ENCODE measurements at places on chromosomes 2 and 18.

GRCh38 chr18:23135550-23136325, 453 bp downstream of the CABLES1 start:
- DNase-seq: no peak

GRCh38 chr18:62989195-62989594, 273.9 kb downstream of the PHLPP1 start:
- no peak for DNase-seq

DNA sequence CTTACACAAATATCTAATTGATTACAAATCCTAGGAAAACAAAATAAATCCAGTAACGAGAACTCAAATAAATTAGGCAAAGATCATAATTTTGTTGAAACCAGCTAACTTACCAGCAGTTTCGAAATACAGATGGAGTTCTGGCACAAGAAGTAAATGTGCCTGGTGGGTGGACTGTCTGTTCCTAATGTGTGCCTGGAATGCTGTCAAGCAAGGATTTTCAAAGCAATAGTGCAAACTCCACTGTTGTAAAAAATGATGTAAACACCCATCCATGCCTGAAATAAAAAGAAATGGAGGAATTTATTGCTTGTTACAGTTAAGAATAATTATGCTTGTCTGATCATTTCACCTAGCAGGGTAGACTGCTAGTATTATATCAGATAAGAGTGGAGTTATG, 423.9 kb upstream of the MAP2 start:
- DNase-seq: no peak

DNA sequence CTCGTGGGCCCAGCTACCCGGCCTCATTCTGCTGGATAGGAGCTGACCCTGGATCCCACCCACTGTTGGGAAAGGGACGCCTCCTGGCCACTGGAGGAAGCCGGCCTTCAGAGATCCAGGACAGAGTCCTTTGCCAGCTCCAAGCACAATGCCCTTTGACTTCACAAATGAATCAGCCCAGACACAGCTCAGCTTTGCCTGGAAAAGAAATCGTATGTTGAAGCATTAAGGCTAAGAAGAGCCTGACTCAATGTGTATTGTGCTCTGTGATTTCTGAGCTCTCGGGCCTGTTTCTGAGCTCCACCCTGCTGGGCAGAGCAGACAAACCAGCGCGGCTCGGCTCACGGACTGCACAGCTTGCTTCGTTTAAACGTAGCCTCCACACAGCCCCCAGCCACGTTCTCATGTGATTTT, 162.9 kb upstream of the APCDD1 start:
- DNase-seq: no peak

DNA sequence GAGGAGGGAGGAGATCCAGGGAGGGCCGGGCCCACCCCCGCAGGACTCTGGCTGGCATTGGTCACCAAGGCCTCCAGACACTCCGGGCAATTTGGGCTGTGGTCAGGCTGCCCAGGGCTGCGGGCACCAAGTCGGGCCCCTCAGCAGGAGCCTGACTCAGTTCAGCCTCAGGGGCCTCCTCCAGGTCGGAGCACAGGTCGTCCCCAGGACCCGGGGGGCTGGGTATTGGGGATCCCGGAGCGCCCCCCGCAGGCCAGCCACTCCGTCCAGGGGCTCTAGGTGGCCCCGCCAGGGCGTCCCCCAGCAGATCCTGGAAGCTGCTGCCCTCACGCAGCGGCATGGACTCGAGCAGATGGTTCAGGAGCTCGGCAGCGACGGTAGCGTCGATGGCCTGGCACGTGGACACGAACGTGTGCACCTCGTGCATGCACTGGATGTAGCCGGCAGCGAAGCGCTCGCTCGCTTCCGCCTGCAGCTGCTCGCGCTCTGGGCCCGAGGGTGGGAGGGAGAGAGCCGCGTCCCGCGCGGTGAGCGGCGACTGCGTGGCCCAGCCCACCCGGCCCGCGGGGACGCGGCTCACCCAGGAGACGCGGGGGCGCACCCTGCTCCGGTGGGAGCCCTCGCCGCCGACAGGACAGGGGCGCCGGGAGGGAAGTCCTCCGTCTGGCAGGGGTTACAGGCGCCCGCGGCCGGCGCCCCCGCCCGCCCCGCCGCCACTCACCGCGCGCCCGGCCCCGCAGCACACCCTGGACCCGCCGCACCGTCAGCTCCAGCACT, 884 bp downstream of the HES6 start:
- DNase-seq: no peak

DNA sequence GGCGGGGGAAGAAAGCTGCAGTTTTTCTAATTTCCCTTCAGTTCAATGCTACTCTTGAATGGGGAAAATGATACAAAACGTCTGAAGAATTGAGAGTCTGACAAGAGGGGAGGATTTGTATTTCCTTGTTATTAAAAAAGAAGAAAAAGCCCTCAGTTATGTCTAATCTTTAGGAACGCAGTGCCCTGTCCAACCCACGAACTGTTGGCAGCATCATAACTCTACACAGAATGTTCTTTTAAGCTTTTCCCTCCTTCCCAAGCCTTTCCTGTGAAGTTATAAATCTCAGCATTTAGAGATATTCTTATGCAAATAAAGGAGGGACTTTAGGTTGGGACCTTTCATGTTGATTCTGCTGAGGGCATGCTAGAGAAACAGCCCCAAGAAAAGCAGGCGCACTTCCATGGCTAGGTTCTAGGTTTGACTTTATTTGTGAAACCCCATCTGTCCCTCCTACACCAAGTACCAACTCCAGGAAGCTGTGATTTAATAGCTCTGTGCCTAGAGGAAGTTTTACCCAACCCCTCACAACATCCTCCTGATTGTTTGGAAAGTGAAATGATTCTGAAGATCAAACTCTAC, 288.6 kb downstream of the SETBP1 start:
- DNase-seq: no peak

GRCh38 chr2:235095569-235095968, 143.8 kb downstream of the SH3BP4 start:
- DNase-seq: no peak

DNA sequence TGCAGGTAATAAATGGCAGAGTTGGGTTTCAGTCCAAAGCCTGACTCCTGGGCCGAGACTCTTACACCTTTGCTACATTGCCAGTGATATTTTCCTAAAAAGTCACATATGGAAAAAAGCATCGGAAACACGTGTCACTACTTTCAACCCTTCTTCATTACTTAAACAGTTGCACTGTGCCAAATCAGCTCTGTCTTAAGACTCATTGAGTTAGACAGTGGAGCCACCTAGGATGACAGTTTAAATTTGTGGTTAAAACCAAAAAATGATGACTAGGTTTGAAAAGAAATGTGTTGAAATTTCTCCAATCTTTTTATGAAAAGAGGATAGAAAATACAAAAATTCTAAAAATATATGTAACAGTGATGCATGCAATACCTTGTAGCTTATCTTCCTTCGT, 97.5 kb downstream of the TMEM247 start:
- DNase-seq: no peak

DNA sequence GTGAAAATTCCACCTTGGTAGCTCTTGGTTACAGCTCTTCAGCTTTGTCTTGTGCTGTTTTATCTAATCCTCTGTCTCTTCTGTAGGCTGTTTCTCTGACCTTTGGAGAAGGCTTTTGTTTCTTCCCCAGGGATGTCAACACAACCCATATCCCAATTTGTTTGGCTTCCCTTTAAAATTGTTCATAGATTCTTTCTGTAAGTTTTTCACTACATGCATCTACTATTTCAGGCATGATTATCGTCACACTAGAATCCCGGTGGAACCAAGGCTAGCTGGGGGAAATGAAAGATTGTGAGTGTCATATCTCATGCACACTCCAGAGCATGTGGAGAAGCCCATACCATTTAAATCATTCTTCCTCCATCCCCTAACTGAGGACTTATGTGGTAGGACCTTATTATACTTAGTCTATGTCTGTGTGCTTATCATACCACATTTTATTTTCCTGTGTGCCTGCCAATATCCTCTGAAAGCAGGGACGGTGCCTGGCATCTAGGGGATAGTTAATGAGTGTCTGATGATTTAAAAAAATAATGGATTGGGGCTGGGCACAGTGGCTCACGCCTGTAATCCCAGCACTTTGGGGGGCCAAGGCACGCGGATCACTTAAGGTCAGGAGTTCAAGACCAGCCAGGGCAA, 59.9 kb downstream of the CRIM1 start:
- DNase-seq: no peak

- DNase-seq: no peak
Measured at GRCh38 chr2:1673160-1673944, 71.0 kb downstream of the PXDN start.

DNA sequence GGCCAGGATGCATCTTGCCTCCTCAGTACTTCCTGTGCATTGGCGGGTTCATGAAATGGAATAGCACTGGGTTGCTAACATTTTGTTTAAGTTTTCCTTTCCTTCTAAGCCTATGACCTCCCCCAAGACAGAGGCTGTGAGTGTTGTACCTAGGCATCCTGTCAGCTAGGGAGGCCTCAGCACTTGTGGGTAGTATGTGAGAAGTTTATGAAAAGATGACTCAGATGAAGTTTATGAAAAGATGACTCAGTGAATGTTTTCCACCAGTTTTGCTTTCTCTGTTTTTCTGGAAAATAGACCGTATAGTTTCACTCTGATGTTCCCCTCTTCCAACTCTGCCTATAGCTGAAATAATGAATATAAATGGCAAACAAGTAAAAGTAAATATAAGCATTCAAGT, 412.9 kb downstream of the TMEM182 start:
- DNase-seq: no peak

DNA sequence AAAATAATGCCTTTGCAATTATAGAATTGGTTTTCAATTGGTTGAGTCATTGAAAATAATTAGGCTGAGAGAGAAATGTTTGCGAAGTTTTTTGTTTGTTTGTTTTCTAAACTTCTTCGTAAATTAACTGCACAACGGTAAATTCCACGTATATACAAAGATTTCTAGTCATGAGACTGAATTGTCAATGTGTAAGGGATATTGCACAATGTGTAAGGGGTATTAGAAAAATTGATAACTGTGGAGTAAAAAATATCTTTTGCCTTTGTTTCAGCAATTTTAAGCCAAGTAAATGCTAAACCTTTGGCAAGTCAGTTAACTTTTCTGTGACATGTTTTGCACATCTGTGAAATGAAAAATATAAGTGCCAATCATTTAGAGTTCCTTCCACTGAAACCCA, 606.0 kb downstream of the TMEM182 start:
- DNase-seq: no peak

DNA sequence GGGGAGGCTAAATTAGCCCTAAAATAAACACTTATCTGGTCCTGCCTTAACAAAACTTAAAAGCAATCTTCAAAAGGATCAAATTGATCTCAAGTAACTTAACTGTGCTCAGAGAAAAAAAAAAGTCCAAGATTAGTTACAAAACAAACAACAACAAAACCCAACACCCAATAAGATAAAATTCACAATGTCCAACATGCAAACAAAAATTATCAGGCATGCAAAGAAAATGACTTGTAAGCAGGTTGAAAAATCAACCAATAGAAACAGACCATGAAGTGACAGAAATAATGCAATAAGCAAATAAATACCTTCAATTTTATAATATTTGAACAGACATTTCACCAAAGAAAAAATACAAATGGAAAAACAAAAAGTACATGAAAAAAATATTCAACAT, 4.0 kb upstream of the REEP1 start:
- DNase-seq: no peak

DNA sequence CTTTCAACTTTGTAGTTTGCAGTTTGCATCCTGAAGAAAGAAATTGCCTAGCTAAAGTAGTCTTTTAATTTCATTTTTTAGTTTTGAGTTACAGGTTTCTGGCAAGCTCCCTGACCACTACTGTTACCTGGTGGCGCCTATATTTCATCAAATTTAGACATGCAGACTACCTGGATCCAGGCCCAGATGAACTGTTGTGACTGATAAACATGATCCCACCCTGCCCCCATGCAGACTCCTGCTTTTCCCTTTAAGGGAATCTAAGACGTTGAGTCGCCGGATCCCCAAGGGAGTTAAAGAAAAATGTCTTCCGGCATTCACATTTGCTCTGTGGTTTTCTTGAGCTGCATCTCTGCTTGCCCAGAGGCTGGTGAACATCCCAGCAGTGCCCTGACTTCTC, 22.2 kb downstream of the METAP1D start:
- DNase-seq: no peak

GRCh38 chr2:8627692-8628085, 54.2 kb upstream of the ID2 start:
- no peak for DNase-seq

GRCh38 chr2:2848621-2849333, 517.7 kb upstream of the MYT1L start:
- peak; percentile 72 for DNase-seq

- DNase-seq: no peak
Measured at GRCh38 chr2:44979581-44979980, 29.7 kb downstream of the SIX2 start.

DNA sequence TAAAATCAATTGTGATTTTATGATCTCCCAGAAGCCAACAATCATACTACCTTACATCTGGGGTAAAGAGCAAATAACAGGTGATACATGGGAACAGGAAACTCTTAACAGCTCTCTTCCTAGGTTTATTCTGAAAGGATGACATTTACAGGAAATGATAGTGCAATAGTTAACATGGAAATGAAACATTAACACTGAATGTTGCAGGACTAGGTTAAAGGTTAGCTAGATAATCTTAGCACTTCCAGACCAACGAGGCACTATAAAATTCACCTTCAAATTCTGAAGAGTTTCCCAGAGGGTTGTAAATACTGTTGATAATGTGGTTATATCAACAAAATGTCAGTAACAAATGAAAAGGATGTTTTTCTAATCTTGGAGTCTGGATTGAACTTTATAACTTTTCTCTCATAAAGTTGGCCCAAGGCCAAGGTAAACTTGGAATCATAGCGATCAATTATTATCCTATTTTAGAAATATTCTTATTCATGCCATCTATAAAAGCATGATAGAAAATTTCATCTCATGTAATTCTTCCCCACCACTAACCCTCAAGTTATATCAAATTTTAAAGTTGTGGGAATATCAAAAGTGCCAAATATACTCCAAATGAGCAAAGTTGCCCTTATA, 32.9 kb upstream of the GCG start:
- no peak for DNase-seq

- DNase-seq: no peak
Measured at GRCh38 chr2:595831-596592, 81.2 kb downstream of the TMEM18 start.

DNA sequence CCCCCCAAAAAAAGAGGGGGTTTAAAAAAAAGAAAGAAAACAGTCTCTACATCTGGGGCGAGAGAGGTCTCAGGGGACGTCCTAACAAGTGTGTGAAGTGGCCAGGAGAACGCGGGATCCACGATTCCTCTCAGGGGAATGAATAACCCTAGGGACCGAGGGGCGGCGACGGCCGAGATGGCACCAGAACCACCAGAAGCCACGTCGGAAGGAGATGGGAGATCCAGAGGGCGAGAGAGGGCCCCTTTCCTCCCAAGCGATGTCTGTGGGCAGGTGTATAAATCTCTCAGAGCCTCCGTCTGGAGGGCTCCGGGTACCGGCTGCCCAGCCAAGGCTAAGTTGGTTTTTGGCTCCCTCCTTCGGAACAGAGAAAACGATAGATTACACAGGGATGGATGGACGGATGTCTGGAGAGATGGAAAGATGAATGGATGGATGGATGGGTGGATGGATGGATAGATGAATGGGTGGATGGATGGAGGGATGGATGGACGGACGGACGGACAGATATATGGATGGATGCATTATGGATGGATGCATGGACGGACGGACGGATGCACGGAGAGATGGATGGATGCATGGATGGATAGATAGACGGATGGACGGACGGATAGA, 1.7 kb downstream of the EPHA4 start:
- peak; percentile 13 for DNase-seq

All from NCI-H510A treated with DMSO at 0.1 percent for 48 hours (cell line).